ENCODE measurements at places on chromosomes 16 and 17.

- no peak for DNase-seq
Measured at GRCh38 chr16:71687861-71688260, 36.6 kb downstream of the PHLPP2 start.

DNA sequence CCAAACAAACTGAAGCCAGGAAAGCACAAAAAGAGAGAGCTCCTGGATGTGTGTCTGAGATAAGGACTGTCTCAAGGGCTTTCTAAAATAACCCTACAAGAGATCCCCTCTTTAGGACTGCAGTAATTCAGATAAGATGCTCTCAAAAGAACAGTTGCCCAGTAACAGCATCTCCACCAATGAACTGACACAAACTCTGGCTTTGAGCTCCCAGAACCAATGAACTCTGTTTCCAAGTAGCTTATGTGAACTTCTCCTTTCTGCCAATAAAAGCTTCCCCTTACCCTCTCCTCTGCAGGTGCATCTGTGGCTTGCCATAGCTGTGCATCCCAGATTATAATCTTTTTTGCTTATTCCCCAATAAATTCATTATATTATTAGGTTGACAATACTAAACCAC is 421.5 kb downstream of the SLC39A11 start:
- peak; percentile 0 for DNase-seq

DNA sequence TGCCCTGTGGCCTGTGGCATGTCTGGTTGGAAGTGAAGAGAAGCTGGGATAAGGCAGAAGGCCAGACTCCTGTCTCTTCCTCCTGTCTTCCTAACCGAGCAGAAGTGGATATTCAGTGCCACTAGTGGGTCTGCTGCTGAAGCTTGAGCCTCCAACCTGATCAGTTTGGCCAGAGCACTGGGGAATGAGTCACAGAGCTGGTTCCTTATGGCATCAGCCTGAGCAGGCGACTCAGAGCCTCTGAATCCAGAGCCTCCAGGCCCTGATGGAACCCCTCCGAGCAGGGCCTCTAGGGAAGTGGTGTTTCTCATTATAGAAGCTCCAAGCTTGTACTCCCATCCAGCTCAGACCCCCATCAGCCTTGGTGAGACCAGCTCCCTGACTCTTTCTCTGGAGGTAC is 2.0 kb downstream of the WSCD1 start:
- no peak for DNase-seq

DNA sequence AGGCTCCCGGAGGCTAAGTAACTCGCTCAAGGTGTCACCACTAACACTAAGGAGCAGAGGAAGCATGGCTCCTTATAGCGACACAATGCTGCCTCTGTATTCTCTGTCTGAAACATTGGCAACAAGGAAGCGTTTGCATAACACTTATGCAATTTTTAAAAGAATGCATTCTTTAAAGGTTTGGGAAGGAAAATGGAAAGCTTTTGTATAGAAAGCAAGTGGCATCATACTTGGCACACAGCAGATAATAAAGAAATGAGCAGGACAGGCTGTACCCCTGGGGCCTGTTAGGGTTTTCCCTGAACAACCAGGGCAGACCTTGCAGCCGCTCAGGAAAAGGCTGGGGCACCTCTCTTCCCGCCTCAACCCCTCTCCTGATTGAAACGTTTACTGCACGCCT is 36.9 kb downstream of the PPL start:
- DNase-seq = no peak

- no peak for DNase-seq
Measured at GRCh38 chr16:351804-352520, 561 bp downstream of the AXIN1 start.

- no peak for DNase-seq
Measured at GRCh38 chr16:2149630-2150417, 1.4 kb downstream of the RAB26 start.

DNA sequence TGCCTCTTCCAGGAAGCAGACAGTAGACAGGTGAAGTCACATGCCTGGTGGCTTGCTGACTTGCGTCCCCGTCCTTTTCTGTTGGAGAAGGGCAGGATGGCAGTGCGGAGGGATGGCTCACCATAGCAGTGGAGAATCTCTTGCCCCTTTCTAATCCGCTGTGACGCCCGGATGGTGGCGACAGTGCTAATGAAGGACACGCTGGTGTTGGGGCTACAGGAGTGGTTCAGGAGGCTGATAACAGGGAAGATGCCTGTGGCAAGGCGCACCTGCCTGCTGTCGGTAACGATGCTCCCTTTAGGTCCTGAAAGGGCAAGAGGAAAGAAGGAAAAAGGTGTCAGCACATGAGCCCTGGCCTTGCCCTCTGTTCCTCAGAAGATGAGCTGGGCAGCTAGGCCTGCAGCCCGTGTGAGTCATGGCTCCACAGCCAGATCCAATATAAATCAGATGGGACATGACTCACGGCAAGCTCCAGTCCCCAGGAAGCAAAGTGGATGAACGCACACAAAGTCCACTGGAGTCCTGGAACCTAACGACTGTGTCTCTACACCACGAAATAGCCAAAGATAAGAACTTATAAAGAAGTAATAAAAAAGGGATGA is 25.5 kb downstream of the SERPINF1 start:
- no peak for DNase-seq

DNA sequence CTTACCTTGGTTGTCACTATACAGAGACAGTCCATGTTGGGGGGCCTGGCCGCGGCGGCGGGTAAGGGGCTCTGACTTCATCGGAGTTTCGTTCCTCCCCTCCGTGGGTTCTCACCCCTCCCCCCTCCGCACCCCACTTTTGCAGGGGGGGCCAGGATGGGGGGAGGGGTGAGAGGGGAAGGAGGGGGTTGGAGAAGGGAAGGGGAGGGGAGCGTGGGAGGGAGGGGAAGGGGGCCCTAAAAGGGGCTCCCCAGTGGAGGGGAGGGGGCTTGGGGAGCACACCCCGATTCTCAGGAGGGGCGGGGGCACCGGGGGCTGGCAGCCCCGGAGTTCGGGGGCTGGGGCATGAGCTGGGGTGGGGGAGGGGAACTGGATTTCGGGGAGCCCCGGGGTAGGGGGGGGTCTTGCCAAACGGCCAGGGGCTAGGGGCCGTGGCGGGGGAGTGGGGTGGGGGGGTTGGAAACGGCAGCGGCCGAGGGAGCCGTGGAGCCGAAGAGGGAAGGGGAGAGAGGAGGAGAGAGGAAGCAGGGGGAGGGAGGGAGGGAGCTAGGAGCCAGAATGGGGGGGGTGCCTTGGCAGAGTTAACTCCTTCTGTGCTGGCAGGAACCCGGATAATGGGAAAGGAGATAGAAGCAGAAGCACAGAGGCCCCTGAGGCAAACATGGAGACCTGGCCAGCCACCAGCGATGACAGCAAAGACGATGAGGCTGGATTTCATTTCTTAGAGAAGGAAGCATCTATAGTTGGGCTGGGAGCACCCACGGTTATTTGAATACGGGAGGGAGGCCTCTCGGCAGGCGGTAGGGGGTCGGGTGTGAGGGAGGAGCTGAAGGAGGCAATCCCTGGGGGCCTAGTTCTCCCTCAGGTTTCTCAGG is 2.3 kb downstream of the DLG4 start:
- DNase-seq = no peak

DNA sequence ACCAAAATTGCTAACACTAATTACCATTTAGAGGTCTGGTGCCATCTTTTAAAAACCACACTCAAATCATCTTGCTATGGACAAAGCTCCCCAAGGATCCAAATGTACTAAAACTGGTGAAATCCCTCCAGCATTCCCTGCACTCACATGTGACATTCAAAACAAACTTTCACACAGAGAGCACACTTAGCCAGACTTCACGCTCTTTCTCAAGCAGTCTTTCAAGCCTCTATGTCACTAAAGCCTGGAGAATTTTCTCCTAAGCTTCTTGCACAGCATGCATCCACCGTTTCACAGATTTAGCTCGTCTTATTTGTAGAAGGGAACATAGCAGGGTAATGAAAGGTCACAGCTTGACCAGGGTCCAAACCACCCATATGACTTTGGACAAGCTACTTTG is 19.3 kb downstream of the CMTM3 start:
- no peak for DNase-seq

DNA sequence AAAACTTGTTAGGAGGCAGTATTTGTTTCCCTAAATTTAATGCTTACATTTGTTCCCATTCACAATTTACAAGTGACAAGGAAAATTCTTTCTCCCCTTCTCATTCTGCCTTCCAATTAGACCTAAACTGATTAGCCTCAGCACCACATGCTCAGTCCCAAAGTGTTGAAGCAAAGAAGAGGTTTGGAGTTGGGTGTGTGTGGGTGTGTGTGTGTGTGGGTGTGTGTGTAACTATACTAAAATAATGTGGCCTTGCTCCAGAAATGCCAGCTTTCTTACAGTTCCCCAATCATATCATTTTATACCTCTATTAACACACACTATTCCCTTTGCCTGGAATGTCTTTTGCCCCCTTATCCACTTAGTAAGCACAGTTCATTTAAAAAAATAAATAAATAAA is 6.9 kb upstream of the UTP6 start:
- no peak for DNase-seq

DNA sequence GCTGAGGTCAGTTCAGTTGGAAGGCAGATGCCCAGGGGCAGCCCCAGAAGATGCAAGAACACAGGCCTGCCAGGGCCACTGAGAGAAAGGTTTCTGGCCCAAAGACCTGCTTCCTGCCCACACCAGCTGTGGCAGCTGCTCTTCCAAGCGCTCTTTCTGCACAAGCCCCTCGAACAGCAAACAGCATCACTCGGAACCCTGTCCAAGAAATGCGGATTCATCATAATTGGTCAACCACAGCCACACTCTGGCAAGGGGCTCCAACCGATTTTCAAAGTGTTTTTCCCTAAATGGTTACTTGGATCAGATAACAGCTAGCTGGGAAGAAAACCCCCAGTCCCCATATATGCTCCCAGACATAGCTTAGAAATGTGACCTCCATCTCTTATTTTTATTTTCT is 71.1 kb upstream of the DNAH17 start:
- no peak for DNase-seq

Measured in naive B cell (primary cell).